GM12878 (cell line): ENCODE measurements at places on chromosomes 11 and 22. TPM values are rescaled to one million over a fixed set of nuclear protein-coding genes. Genes with fewer than 3 reads are reported as not detected.

DNA sequence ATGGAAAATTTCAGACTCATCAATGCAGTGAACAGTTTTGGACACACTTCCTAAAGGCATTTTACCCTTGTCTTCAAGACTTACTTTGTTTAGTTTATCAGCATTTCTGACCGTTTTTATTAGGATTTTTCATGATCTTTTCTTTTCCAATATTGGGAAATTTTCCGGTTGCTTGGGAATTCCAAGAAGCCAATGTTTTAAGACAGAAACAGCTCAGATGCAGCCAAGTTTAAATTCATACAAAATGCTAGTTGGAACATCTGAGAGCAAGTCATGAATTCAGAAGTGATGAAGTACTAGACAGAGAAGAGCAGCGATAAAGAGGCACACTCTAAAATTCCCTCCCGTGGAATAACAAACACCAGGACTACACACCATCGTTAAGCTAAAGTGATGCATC is 68.6 kb downstream of the RAB38 start:
- peaks cover 3% of the 10 kb centered on the region for H3K4me1 ChIP-seq
- no peak overlapping the region for H3K4me3 ChIP-seq
- H3K27ac ChIP-seq, result no peak overlapping the region
- DNase-seq, result no peak
- no peaks in the 10 kb centered on the region for H3K36me3 ChIP-seq
- no peaks in the 10 kb centered on the region for H3K27me3 ChIP-seq

DNA sequence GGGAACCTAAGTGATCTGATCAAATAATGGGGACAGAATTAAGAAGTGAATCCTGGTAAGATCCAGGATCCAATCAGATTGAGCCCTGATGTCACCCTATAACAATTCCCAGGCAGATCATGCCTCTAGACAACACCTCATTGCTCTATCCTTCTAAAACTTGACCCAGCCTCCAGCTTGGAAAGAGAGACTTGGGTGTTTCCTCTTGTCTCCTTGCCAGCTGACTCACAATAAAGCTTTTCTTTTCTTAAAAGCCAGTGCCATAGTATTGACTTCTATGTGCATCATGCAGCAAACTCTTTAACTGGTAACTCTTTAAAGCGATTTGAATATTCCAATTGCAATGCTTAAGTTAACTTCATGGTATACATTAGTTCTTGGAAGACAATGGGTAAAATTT is 109.6 kb upstream of the CHORDC1 start:
- H3K27me3 ChIP-seq, result no peaks in the 10 kb centered on the region
- no peak overlapping the region for H3K27ac ChIP-seq
- no peak for DNase-seq
- no peaks in the 10 kb centered on the region for H3K4me1 ChIP-seq

CHST1 gene
- not detected in 2 replicates for polyA plus RNA-seq

EFCAB6 gene
- 0.31 and 0.42 TPM in 2 replicates for polyA plus RNA-seq

- no peaks in the 10 kb centered on the region for H3K4me1 ChIP-seq
- H3K36me3 ChIP-seq, result no peaks in the 10 kb centered on the region
- H3K27me3 ChIP-seq, result no peaks in the 10 kb centered on the region
- no peak overlapping the region for H3K4me3 ChIP-seq
Measured at GRCh38 chr11:95187723-95188122, 43.3 kb downstream of the SESN3 start.
